ENCODE measurements at places on chromosomes 11 and 22.

DNA sequence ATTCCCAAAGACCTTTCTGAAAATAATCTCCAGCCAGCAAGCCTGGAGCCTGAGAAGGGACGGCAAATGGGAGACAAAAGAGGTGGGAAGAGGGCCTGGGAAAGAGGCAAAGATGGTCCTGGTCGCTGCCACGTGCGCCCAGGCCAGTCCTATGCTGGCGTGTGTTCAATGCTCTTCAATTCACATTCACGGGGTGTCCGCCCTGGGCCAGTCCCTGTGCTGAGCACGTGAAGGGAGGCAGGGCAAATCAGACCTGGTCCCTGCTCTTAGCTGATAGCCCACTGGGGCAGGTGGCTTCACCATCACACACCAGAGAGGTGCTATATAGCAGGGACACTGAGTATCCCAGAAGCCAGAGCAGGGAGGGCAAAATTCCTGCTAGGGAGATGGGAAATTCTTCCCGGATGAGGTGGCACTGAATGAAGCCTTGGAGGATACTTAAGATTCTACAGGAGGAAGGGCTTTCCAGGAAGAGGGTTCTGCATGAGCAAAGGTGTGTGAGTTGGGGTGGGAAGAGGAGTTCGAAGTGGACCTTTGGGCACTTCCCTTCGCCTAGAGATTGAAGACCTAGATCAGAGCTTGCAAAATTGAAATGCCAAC is 148.2 kb downstream of the CHST1 start:
- DNase-seq, result no peak

GRCh38 chr11:61109671-61110070 is 7.4 kb downstream of the CD5 start:
- no peak for DNase-seq

GRCh38 chr22:33535937-33536875 is 384.1 kb downstream of the LARGE1 start:
- no peak for DNase-seq

GRCh38 chr11:123030517-123030916 is 31.4 kb downstream of the HSPA8 start:
- no peak for DNase-seq

DNA sequence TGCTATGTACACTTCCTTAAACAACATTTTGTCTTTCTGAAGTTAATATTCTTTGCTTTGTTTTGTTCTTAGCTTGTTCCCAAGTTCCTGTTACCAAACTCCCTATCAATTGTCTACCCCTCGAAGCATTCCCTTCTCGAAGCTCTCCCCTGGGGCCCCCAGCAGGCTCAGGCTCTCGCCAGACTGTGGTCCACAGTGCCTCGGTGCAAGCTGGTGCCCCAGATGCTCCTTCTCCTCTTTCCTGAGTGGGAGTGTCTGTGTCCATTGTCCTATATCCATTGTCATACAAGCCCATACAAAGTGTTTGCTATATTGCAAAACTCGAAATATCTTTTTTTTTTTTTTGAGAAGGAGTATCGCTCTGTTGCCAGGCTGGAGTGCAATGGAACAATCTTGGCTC is 51.7 kb upstream of the RTL6 start:
- DNase-seq, result no peak

GRCh38 chr11:27254744-27255446 is 108.1 kb downstream of the CCDC34 start:
- DNase-seq, result no peak

GRCh38 chr11:61709572-61709971 is 29.4 kb downstream of the DAGLA start:
- DNase-seq, result no peak

DNA sequence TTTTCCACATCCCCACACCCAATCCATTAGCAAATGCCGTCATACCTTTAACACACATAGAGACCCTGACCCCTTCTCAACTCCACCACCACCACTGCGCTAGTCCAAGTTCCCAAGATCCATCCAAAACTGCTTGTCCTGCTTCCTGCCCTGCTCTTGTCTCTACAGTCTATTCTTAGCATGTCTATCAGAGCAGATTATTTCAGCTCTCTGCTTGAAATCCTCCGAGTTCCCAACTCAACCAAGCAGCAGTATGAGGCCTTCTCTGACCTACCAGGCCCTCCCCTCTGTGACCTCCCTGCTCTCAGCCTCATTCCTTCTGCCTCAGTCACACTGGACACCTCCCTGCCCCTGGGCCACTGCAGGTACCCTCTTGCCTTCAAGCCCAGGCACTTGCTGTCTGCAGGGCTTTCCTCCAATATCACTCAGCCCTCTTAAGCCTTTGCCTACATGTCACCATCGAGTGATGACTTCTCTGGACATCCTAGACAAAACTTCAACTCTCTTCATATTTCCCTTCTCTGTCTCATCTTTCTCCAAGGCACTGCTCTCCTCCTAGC is 134.6 kb downstream of the SPATA19 start:
- no peak for DNase-seq

GRCh38 chr11:122976734-122977469 is 4.7 kb downstream of the BSX start:
- DNase-seq, result no peak

GRCh38 chr22:44026630-44027511 is 2.8 kb downstream of the PARVB start:
- no peak for DNase-seq

DNA sequence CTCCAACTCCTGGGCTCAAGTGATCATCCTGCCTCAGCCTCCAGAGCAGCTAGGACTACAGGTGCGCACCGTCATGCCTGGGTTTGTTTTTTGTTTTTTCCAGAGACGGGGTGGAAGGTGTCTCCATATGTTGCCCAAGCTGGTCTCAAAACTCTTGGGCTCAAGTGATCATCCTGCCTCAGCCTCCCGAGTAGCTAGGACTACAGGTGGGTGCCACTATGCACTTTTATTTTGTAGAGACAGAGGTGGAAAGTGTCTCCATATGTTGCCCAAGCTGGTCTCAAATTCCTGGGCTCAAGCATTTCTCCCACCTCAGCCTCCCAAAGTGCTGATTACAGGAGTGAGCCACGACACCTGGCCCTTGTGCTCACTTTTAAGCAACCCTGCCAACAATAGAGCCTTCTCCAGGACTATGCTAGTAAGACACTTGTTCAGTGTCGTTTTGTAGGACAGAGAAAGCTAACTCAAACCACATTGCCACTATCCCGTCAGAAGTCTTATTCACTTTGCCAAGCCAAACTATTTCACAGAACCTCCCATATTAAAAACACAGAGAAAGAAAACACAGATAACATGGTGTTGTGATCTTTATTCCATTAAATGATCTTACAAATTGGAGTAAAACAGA is 9.4 kb upstream of the PLAAT3 start:
- DNase-seq, result no peak

DNA sequence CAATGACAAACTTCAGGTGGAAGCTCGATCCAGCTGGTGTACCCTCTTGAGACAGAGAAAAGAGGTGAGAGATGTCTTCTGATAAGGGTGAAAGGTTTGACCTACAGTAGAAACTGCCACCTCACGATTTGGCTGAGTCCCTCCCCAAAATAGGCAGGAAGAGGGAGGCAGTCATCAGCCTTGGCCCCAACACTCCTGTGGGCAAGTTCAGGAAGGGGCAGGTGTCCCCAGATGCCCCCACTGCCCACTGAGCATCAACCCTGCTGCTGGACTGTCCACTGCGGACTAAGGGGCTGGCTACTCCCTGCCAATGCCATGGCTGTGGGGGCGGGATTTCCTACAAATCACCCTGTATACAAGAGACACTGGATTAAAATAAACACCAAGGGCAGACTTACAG is 441.4 kb downstream of the BUD13 start:
- DNase-seq, result no peak

GRCh38 chr11:126816645-126817044 is 183.9 kb downstream of the KIRREL3 start:
- no peak for DNase-seq

DNA sequence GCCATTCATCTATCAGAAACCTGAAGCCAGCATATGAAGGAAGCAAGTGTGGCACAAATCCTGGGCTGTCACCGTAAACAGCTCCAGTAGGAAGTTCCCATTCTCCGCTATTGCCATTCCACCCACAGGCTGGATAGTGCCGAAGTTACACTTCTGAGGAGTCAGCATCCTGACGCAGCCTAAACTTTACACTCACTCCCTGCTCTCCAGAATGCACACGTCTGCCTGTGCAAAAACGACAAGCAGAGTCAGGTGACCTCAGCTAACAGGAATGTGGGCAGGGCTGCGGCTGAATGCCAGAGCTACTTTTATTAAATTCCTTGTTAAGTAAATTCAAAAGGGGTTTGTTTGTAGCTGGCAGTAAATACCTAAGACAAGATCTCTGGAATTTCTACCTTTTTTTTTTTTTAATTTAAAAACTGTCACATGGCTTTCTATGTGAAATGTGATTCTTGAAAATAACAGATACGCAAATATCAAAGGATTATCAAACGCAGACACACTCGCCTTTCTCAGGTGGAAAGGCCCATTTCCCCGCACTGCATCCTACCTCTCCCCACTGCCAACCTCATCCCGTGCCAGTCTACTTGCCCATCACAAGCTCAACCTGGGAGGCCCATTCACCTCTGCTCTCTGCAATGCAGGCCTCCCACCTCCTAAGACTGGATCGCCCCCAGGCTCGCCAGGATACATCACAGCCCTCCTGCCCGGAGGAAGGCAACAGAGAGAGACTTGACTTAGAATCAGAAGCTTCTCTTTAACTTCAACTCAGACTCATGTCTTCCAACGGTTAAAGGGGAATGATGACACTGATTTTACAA is 33.5 kb downstream of the NFRKB start:
- peak; percentile 83 for DNase-seq

DNA sequence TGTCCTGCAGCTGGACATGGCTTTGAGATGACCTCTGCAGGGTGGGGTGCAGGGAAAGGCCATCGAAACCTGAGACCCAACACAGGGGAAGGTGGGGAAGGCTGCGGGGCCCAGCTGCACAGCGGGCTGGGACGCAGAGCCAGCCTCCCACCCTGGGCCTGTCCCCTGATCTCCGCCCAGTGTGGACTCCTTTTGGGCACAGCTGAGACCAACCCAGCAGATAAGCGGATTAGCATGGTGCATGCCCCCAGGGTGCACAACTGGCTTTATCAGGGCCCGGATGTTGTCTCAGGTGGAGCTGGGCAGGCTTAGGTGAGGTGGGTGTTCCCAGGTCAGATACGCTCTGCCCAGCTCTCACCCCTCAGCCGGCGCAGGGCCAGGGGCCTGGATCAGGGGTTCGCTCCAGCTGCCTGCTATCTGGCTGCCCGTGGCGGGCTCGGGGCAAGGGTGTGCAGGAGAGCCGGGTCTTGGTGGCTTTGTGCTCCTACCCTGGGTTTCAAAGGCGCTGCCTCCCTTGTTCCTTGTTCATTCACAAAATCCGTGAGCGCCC is 28.1 kb upstream of the MUC5AC start:
- no peak for DNase-seq

GRCh38 chr11:91527380-91528030 is 697.1 kb upstream of the FAT3 start:
- DNase-seq, result no peak

DNA sequence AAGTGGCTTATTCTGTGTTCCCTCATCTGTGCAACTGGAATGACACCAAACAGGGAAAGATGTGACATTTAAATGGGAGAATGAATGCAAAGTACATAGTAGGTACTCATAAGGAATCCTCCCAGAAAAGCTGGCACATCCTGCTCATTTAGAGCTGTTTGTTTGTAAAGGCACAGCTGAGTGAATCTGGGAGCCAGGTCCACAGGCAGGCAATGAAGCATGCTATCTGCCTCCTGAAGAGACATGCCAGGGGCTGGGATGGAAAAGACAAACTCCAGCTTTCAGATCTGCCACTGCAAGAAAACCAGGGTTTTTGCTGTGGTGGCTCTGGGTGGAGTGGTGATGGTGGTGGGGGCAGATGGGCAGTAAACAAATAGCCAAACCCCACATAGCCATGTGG is 150.1 kb downstream of the TENM4 start:
- no peak for DNase-seq

- DNase-seq, result no peak
These were observed 108.4 kb upstream of the SLC22A12 start for GRCh38 chr11:64482588-64482987.
